ENCODE measurements at places on chromosomes 2 and 18.

GRCh38 chr18:61596296-61596695 lies 263.1 kb downstream of the CDH20 start:
- DNase-seq = no peak

GRCh38 chr18:31487246-31488015 lies 10.5 kb upstream of the DSG2 start:
- no peak for DNase-seq

- DNase-seq = no peak
Measured at GRCh38 chr2:141207036-141207385, 923.8 kb downstream of the LRP1B start.

DNA sequence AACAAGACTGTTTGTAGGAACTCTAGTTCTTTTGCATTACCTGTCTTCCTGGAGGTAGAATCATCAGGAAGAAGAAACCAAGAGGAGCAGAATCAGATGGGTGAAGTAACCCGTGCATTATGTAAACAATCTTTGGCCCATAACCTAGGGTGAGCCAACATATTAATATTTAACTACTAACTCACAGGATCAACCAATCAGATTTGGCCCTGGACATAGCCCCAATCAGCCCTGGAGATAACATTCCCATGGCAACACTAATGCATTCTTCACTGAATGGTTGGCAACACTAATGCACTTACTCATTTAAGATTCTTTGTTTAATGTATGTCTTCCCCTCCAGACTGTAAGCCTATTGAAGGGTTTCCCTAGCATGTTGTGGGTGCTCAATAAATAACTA lies 72.0 kb upstream of the CTAGE1 start:
- DNase-seq = no peak

DNA sequence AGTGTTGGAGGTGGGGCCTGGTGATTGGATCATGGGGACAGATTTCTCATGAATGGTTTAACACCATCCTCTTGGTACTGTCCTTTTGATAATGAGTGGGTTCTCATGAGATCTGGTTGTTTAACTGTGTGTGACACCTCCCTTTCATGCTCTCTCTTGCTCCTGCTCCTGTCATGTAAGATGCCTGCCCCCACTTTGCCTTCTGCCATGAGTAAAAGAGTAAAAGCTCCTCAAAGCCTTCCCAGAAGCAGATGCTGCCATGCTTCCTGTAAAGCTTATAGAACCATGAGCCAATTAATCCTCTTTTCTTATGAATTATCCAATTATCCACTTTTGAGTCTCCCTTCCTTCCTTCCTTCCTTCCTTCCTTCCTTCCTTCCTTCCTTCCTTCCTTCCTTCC lies 317.7 kb downstream of the RDH14 start:
- no peak for DNase-seq

DNA sequence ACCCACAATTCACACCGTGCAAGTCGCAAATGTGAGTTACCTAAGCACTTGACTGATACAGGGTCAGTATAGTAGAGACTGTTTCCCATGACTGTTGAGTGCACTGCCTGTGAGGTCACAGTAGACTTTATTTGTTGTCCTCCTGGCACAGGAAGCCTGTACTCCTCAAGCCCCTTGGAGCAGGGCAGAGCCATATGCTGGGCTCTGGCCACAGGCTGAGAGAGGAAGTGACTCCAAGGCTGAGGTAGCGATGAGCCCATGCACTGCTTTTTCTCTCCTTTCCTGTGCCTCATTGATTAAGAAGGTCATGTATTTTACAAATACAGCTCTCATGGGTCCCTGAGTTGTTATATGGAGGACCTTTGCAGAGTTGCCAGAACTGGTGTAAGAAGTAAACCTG lies 287.7 kb downstream of the SRBD1 start:
- no peak for DNase-seq

DNA sequence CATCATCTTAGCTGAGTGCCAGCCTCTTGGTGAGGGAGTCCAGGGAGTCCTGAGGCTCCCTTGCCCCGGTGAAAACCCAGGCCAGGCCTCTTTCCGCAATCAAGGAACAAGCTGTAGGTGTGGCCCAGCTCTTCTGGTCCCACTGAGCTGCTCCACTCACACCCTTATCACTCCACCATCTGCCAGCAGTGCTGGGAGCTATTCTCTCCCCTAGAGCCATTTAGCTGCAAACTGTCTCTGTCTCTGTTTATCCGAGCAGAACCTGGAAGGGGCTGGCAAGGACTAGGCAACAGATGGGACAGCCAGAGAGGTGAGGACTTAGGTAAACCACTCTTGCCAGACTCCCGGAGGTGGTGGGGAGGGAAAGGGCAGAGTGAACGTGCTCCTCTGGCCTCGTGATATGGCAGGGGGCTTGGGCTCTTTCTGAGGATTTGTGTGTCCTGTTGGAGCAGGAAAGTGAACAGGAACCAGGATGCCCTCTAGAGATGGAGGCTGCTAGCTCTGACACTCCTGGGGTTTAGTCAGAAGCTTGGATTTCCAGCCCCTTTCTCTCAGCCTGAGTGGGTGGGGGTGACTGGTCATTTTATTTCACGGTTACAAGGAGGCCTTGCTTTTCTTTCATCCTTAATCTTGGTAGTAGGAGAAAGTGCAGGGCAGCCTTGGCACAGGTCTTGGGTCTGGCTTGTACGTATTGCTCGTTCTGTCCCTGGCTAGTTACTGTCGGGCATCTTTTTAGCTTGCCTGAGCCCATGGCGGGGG lies 19.6 kb downstream of the B3GNT2 start:
- no peak for DNase-seq

DNA sequence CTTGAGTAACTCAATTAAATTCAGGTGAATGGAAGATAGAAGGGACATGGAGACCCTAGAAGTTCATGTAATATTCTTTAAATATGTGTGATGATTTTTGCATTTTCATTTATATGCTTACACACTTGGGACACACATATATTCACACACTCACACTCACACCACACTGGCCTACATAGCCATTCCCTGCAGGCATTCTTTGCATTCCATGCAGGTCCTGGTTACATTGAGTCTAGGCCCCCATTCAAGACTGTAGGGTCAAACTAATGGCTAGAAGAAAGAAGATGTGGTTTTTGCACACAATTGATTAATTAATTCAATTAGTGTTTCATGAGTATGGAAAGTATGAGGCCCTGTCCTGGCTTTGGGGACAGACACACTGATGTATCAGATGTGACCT lies 249.4 kb downstream of the HNMT start:
- no peak for DNase-seq

GRCh38 chr18:9079818-9080528 lies 22.5 kb upstream of the NDUFV2 start:
- no peak for DNase-seq

DNA sequence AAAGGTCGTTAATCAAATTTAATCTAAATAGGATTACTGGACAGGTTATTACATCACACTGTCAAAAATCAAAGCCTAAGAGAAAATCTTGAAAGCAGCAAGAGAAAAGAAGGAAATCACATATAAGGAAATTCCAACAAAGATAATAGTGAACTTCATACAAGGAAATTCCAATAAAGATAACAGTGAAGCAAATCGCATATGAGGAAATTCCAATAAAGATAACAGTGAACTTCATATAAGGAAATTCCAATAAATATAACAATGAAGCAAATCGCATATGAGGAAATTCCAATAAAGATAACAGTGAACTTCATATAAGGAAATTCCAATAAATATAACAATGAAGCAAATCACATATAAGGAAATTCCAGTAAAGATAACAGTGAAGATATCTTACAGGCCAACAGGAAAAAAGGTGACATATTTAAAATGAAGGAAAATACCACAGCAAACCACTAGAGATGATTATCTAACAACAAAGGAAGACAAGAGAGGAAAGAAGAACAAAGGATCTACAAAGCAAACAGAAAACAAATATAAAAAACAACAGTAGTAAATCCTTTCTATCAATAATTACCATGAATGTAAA lies 787.7 kb downstream of the CCDC85A start:
- no peak for DNase-seq

- DNase-seq = no peak
Measured at GRCh38 chr18:40060562-40060961, 1894.5 kb upstream of the PIK3C3 start.

DNA sequence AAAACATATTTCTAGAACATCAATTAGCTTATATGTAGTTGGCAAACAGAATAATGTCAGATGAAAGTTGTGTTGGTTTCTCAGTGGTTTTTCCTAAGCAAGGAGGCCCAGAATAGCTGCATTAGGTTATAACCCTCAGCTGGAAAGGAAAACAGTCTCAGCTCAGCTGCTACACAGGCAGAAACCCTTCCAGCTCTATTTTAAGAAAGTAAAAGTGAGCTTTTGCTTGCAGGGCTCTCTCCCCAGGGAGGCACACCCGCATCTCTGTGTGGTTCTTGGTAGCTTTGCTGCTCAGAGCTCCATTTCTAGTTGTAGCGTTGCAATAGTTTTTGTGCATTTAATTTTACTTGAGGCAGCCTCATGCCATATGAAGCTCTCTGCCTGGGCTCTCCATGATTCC lies 54.6 kb downstream of the PIKFYVE start:
- no peak for DNase-seq

DNA sequence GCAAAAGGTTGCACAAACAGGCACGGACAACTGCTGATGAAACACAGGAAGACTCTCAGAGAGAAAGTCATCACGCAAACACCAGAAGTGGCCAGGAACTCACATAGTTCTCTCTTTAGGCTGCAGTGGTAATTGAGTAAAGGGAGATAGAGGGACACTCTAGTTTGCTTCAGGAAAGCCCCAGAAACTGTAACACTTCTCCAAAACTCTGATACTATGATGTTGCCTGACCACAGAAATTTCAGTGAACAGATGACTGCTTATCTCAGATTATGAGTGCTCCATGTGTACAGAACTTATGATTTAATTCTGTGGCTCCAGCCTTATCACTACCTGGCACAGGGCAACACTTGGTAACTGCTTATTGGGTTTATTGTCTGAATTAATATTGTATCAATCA lies 311.5 kb upstream of the GYPC start:
- no peak for DNase-seq

DNA sequence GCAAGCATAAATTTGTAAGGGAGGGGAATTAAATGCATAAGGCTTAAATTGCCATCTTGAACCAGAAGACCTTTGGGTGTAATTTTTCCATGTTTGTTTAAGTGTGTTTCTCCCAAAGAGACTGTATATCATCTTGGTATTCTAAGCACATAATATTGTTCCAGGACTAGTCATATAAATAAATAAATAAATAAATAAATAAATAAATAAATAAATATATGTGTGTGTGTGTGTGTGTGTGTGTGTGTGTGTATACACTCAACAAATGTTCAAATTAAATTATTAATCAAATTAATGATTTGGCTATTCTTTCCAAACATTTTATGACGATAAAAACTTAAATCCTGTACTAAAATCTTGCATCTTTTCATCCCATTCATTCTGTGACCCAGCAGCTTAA lies 867.8 kb upstream of the KLHL29 start:
- DNase-seq = no peak

DNA sequence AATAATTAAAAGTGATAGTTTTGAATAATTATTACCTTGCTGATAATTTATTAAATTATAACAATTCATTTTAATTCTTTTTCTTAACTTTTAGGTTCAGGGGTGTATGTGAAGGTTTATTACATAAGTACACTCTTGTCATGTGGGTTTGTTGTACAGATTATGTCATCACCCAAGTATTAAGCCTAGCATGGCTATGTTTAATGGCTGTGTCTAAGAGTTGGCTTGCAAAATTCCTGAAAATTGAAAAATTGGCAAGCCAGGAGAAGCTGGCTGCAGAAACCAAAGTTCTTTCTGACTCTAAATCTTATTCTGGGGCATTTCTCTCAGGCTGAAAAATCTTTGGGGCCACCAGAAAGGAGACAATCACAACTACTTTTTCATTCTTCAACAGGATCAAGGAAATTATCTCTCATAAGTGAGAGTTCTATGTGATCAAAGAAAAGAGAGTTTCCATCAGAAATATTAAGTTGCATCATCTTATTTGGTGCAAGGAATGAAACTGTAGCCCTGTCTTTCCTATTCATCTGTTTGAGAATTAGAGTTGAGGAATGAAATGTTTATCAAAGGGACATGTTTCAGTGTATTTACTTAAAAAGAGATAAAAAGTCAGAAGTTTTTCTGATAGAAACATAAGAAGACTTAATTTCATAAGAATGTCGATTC lies 412.1 kb upstream of the CDH2 start:
- no peak for DNase-seq

- DNase-seq = no peak
Measured at GRCh38 chr2:8031370-8031769, 650.5 kb upstream of the ID2 start.

GRCh38 chr18:48649231-48649630 lies 110.4 kb downstream of the CTIF start:
- no peak for DNase-seq

DNA sequence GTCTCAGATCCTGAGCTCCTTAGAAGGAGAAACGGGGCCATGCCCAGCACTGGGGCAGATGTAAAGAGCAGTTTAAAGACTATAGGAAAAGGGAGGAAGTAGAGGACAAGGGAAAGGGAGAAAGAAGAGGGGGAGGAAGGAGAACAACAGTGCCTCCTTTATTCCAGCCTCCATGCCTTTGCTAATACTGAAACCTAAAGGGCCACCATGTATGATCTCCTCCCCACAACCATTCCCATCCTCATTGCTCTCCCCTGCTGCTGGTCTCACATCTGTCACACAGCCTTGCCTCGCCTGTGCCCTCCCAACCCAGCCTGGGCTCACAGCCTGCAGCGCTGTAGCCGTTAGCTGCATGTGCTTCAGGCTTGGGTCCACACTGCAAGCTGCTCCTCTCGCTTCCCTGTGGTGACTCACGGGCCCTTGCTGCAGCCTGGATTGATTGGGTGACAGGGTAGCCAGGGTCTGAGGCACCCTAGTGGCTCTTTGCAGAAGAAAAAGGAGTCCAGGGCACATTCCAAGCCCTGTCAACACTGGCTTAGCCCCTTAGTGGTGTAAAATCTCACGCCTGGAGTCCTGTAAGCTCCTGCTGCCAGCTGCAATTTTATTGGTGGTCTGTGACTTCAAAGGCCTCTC lies 281.9 kb downstream of the SRBD1 start:
- DNase-seq = no peak

GRCh38 chr2:203987959-203988358 lies 51.4 kb downstream of the ICOS start:
- DNase-seq = no peak

GRCh38 chr2:196076778-196077568 lies 8.3 kb upstream of the DNAH7 start:
- no peak for DNase-seq

DNA sequence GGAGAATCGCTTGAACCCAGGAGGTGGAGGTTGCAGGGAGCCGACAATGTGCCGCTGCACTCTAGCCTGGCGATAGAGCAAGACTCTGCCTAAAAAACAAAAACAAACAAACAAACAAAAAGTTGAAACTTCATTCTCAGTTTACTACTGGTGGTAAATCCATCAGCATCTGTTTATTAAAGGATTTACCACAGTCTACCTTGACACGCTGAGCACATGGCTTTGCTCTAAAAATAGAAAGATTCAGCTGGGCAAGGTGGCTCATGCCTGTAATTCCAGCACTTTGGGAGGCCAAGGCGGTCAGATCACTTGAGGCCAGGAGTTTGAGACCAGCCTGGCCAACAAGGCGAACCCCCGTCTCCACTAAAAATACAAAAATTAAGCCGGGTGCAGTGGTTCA lies 201.3 kb downstream of the TGIF1 start:
- DNase-seq = no peak
